ENCODE measurements at places on chromosomes 16 and 17.

DNA sequence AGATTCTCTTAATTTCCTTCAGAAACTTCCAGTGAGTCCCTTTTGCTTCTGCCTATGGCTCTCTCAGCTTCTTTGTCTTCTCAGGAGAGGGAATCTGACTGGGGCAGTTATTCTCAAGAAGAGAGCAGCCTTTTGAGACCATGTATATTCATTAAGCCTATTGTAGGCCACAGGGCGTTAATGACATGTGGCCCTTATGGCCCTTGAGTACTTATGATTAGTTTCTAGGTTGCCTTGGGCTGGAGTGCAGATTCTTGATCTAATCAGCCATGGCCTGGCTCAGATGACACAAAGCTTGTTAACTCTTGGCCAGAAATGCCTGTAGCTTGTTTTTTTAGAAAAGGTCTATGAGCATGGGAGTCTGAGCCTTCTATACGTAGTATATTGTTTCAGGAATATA is 17.4 kb downstream of the MFSD11 start:
- no peak overlapping the region for H3K4me3 ChIP-seq
- peaks cover 45% of the 10 kb centered on the region for H3K36me3 ChIP-seq
- H3K27me3 ChIP-seq: no peaks in the 10 kb centered on the region
- no peak overlapping the region for H3K27ac ChIP-seq

GRCh38 chr17:64323774-64324173 is 60.7 kb upstream of the TEX2 start:
- no peak overlapping the region for H3K27ac ChIP-seq
- no peak overlapping the region for H3K4me3 ChIP-seq
- no peaks in the 10 kb centered on the region for H3K27me3 ChIP-seq
- H3K36me3 ChIP-seq: no peaks in the 10 kb centered on the region
- DNase-seq: no peak
- H3K4me1 ChIP-seq: peaks cover 7% of the 10 kb centered on the region

- no peak overlapping the region for H3K27ac ChIP-seq
- no peaks in the 10 kb centered on the region for H3K4me1 ChIP-seq
- no peak overlapping the region for H3K4me3 ChIP-seq
- DNase-seq: no peak
These were observed 74.9 kb upstream of the GNG13 start for GRCh38 chr16:875182-876040.

GRCh38 chr16:84729716-84730320 is 30.0 kb downstream of the USP10 start:
- no peak for DNase-seq
- peaks cover 13% of the 10 kb centered on the region for H3K4me1 ChIP-seq
- no peak overlapping the region for H3K4me3 ChIP-seq
- no peak overlapping the region for H3K27ac ChIP-seq
- peaks cover 14% of the 10 kb centered on the region for H3K36me3 ChIP-seq
- H3K27me3 ChIP-seq: no peaks in the 10 kb centered on the region

GRCh38 chr17:76709077-76709950 is 1.5 kb downstream of the MXRA7 start:
- peaks cover 19% of the 10 kb centered on the region for H3K4me1 ChIP-seq
- no peaks in the 10 kb centered on the region for H3K27me3 ChIP-seq
- peak overlapping the region; percentile 41 for H3K27ac ChIP-seq
- peak overlapping the region; percentile 92 for H3K4me3 ChIP-seq

DNA sequence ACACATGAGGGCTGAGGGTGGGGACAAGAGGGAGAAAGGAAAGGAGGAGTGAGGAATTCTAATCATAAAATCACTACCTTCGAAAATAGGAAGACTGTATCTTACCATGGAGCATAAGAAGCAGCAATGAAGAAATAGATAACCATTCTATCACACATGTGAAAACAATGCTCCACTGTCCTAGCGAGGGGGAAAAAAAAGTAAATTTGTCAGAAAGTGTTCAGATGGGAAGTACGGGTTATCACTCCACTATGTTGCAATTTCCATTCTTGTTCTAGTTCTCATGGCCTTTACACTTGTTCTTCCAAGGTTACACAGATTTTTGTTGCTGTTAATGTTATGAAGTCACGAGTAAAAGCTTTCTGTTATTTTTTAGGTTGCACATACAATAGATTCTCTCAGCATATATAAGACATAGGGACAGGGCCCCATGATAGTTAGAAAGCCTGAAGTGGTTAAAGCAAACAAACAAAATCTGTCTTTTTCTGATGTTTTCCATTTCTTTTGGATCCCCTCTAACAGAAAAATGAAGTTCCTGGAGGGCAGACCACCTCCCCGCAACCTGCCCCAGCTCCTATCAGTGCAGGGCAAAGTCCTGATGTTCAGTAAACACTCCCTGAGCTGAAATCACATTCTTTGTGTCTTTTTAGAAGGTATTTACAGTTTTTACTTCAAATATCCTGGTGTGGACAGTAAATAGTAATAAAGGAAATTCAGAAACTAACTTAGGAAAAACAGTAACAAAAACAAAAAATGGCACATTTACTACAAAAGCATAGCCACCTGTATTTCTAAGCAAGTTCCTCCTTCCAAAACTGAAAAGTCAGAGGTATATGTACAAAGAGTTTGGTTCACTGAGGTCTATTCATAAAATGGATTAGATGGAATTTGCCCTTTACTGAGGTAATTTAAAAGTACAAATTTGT is 13.7 kb downstream of the MMD start:
- H3K27ac ChIP-seq: no peak overlapping the region
- H3K36me3 ChIP-seq: peaks cover 88% of the 10 kb centered on the region
- DNase-seq: no peak
